GM13977 (cell line): ENCODE measurements at places on chromosomes 2 and 18.

DNA sequence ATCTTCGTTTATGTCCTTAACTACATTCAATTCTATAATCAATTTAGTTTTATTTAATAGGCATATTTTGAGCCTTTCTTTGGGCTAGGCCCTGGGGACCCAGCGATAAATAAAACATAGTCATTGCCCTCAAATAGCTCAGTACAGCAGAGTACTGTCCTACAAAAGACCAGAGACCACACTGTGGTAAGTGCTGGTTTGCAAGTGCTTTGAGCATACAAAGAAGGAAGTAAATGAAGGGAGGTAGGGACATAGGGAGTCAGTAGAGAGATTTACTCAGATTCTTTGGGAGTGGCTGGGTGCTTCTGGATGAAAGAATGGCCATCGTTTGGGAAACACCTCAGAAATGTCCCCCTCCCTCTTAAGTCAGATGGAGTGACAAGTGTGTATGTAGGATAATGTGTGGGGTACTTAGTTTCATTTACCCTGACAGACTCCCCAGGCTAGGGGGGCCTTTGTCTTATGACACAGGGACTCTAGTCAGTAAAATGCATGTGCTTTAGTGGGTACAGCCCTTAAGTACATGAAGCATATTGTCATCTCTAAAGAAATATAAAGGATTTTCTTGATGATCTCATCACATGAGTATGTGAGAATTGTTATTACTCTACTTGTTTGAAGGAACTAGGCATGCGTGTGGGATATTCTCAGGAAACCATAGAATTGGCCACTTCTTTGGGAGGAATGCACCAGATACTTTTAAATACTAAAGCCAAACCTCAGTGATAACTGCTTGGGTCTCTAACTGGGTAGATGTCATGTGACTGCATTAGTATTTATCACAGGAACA lies 35.1 kb downstream of the MAPRE2 start:
- DNase-seq: no peak

DNA sequence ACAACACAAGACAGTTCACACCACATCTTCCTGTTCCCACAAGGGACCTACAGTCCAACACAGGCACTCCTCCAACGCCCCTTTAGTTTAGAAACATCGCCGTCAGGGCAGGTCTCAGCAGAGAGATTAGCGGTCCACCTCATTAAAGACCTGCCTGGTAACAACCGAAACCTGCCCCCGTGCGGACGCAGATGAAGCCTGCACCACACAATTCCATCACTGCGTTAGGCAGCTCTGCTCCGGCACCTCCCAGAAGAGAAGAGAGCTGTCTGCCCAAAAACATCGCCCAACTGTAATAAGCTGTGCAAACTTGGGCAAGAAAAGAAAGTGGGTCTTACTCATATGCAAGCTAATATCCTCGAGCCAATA lies 32.7 kb downstream of the ZNF516 start:
- no peak for DNase-seq

DNA sequence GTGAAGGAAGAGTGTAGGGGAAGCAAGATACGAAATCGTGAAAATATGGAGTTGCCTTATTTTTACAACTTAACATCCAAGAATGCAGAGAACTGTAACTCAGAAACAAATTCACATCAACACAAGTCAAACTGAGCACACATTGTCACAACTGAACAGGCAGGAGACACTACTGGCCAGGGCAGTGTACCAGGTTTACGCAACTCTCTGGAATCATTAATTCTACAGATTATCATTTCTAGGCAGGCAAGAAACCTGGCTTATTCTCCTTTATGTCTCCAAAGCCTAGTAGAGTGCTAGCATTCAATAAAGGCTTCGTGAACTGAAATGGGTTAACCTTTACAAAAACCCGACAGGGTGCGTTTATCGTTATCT lies 584 bp downstream of the COA5 start:
- peak; percentile 25 for DNase-seq

DNA sequence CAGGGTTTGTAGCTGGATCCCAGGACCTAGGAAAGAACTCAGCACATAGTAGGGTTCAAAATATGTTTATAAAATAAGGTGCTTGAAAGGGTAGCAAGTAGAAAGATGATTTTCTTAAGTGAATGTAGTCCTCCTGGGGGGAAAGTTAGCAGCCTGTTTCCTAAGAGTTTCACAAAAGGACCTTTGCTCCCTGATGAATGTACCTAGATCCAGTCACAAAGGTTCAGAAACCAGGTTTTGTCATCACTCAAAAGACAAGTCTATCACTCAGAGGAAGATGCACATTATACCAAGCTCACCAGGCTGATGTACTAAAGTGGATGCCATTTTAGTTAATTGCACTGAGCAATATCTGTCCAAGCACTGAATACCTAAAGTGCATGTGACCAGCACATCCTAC lies 378.2 kb downstream of the BCL11A start:
- DNase-seq: no peak

GRCh38 chr18:10142496-10143160 lies 228.8 kb downstream of the VAPA start:
- DNase-seq: no peak

DNA sequence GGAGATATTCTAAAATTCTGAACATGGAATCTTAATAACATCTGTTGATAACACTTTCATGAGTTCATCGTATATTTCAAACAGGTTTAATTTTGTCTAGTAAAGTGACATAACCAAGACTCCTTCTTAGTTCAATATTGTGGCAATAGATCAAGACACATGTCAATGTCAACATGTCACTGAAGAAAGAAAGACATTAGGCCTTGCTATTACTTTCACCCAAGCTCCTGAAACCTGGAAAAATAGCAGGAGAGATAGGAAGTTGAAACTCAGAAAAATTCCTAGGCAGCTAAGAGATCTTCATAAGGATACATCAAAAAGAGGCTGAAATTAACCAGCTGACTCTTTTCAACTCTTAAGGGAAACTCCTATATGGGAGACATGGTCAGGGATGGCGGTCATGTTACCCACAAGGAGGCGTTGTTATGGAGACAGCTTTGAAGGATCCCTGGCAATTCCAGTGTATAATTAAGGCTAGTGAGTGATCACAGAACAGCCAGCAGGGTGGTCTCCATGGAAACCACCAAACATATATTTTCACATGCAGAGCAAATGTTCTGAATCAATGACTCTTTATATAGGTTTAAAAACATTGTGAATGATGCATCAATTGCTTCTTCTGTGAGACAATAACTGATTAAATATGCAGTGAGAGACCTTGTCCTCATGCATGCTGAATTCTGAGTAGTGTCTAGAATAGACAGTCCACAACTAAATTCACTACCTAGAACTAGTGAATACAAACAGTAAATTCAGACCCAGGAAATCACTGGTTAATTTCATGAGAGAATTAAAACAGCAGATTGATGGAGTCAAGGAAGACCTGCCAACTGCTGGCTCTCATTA lies 115.3 kb upstream of the RIOK3 start:
- DNase-seq: no peak

DNA sequence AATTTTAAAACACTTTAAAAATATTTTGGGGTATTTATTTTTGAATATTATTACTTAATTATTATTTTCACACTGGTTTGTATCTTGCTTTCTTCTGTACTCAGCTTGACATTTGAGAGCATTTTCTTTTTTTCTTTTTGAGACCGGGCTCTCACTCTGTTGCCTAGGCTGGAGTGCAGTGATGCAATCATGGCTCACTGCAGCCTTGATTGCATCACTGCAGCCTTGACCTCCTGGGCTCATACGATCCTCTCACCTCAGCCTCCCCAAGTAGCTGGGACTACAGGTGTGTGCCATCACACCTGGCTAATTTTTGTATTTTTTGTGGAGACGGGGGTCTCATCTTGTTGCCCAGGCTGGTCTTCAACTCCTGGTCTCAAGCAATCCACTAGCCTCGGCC lies 79.9 kb upstream of the DLX2 start:
- no peak for DNase-seq

- DNase-seq: no peak
These were observed 629.1 kb downstream of the DPP10 start for GRCh38 chr2:115071534-115071933.

DNA sequence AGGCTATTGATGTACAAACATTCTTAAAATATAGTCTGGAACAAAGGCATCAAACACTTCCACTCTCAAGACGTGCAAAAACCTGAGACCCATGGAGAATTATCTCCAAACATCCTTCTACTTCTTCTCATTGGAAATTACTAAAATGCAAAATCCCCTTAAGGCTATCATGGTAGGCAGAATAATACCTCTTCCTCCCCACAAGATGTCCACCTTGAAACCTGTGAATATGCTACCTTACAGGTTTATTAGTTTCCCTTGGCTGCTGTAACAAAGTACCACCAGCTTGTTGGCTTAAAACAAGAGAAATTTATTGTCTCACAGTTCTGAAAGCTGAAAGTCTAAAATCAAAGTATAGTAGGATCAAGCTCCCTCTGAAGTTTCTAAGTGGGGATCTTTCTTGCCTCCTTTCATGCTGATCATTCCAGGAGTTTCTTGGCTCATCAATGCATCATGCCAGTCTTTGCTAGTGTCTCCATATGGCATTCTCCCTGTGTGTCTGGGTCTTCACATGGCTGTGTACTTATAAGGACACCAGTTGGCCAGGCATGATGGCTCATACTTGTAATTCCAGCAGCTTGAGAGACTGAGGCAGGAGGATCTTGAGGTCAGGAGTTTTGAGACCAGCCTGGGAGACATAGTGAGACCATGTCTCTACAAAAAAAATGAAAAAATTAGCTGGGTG lies 163.7 kb upstream of the NCK2 start:
- DNase-seq: no peak

DNA sequence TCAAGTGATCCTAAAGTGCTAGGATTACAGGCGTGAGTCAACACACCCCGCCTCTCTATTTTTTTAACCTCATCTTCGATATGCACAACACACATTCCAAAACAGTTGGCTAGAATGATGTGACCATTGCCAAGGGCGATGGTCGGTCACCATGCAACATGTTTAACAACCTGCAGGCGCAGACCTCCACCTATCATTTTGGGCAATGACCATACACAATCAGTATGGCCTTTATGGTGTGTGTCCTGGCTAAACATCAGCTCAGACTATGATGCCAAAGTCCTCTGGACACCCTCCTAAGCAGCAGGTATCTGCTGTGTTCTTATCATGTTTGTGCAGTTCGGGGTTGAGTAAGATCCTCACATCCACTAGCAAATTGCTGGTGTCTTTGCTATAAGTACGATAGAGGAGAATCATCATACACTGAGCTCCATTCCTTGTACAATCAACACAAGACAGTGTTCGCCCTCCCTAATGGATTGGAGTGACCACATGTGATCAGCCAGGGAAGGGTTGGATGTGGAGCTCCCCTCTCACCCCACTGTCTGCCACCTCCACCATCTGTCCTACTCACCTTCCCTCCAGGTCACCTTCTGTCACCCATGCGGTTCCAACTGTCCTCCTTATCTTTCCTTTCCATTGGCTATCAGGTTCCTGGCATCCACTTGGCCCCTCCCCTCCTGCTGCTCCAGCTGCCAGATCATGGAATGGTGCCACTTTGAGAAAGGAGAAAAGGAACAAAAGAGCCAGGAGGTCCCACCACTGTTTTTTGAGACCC lies 7.9 kb upstream of the RNF152 start:
- DNase-seq: no peak

DNA sequence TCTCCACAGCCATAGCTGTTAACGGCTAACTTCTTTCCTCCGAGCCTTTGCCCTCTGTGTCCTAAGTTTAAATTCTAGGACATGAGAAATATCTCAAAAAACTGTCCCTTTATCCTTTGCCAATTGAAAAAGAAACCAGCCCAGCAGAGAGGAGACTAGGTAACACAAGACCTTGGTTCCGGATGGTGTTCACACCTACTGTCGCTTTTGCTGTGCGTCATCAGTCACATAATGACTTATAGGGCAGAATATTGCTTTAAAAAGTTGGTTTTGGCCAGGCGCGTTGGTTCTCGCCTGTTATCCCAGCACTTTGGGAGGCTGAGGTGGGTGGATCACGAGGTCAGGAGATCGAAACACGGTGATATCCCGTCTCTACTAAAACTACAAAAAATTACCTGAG lies 66.2 kb downstream of the SP3 start:
- DNase-seq: peak; percentile 25

DNA sequence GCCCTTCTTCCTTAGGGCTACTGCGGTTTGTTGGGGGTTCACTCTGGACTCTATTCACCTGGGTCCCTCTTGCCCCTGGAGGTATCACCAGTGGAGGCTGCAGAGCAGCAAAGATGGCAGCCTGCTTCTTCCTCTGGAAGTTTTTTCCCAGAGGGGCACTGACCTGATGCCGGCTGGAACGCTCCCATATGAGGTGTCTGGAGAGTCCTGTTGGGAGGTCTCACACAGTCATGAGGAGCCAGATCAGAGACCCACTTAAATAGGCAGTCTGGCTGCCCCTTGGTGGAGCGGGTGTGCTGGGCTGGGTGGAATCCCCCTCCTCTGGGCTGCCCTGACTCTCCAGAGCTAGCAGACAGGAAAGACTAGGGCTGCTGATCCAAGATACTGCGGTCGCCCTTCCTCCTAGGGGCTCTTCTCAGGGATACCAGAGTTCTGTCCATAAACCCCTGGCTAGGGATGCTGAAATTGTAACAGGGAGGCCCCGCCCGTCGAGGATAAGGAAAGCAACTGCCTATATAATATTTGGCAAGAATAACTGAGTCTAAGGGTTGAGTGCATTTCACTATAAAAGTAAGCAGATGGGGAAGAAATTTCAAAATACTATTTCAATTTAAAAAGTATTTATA lies 140.7 kb downstream of the NOL4 start:
- DNase-seq: no peak

DNA sequence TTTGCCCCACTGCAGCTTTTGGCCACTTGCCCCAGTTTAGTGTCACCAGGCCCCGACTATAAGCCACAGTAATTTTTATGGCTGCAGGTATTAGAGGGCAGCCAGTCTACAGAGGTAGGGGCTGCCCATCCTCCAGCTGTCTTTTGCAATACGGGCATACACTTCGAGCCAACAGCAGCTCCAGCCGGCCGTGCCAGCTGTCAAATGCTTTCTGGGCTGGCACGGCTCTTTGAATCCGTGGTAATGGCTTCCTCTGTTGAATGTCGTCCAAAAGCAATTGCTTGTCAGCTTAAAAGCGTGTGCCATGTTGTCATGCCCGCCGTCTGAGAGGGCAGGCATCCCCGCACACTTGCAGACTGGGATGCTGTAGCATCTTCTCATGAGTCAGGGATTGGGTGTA lies 41.3 kb downstream of the BCL2L11 start:
- no peak for DNase-seq

- DNase-seq: no peak
These were observed 1297.6 kb upstream of the ACVR2A start for GRCh38 chr2:146547236-146547635.

DNA sequence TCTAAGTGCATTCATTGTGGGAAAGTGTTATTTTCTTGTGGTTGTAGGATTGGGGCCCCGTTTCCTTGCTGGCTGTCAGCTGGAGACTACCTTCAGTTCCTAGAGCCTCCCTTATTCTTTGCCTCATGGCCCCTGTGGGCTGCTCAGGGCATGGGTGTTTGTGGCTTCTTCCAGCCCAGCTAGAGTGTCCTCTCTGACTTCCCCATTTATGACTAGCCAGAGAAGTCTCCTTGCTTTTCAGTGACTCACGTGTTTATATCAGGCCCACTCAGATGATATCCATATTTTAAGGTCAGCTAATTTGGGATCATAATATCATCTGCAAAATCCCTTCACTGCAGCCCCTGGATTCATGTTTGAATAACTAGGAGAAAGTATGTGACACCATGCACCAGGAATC lies 62.8 kb downstream of the DTNA start:
- no peak for DNase-seq
